ENCODE measurements at places on chromosomes 11 and 22.

DNA sequence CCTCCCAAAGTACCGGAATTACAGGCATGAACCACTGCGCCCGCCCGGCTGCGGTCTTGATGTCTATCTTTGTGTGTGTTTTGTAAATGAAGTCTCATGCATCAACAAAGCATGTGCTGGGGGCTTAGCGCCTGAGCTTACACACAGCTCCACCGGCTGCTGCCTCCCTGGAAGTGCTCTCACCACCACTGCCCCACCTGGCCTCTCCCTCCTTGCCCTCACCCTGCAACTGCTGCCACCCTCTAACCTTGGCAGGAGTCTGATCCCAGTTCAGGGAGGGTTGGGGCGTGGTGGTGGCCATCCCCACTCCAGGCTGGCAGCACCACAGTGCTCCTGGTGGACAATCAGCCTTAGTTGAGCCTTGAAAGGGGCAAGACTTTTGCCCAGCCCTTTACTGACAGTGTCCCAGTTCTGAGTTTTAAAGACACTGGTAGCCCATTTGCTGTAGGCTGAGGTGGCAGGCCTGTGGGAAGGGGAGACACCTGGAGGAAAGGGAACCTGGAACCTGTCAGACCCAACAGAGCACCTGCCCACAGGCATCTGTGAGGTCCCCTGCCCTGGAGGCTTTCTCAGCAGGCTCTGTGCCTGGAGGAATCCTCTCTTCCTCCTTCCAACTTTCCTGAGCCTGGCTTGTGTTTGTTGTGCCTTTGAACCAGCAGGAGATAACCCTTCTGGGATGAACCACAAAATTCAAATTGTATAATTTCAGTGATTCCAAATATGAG is 42.4 kb upstream of the WEE1 start:
- DNase-seq, result no peak

- DNase-seq, result no peak
These were observed 51.5 kb upstream of the PHOX2A start for GRCh38 chr11:72295471-72295870.

DNA sequence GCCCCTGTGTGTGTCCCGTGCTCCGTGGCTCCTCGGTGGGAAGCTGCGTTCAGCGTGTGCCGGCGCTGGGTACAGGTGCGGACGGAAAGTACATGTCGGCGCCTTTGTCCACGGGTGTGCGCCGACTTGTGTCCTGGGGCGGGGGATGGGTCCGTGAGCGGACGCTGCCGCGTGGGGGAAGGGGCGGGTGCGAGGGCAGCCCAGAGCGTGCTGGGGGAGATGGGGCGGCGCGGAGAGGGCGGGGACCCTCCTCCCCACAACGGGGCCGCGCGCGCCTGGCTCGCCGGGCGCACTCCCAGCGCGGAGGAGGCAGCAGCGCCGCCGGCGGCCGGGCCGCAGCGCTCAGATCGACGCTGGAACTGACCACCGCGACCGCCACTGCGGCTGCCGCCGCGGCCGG is 33.6 kb upstream of the RELT start:
- DNase-seq, result no peak

- peak; percentile 36 for DNase-seq
These were observed 2.4 kb downstream of the TIMP3 start for GRCh38 chr22:32803738-32804435.

DNA sequence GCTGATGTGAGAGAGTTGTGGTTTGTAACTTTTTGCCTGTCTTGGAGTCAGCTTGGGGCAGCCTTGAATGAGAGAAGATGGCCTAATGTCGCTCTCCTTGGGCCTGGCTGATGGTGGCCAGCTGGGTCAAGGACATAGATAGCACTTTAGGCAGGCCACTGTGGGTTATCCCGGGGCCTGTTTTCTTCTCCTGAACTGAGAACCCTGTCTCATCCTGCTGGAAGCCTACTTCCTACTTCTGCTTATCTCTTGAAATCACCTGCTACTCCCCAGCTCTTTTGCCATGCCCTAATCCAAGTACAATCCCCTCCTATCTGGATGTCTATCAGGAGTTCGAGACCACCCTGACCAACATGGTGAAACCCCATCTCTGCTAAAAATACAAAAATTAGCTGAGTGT is 49.5 kb downstream of the OSBP2 start:
- no peak for DNase-seq

GRCh38 chr11:104645261-104646222 is 252.7 kb downstream of the CASP12 start:
- no peak for DNase-seq

DNA sequence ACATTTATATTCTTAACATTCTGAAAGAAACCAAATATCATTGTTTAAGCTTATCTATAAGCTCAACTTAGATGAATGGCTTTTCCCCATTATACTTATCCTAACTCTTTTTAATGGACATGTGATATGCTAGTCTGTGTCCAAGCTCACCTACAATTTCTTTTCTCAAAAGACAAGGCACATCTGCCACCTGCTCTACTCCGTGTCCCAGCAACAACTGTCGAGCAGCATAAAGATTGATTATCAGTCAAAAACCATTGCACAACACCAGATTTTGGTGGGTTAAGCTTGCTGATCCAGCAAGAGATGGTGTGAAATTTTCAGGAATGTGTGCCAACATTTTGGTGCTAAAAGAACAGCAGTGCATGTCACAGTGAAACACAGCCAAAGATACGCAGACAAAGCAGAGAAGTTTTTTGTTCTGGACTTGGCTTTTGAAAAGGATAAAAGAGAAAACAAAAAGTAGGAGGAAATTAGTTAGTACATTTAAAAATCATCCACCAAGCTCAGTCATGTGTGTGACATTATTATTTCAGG is 65.8 kb downstream of the DCDC1 start:
- no peak for DNase-seq

DNA sequence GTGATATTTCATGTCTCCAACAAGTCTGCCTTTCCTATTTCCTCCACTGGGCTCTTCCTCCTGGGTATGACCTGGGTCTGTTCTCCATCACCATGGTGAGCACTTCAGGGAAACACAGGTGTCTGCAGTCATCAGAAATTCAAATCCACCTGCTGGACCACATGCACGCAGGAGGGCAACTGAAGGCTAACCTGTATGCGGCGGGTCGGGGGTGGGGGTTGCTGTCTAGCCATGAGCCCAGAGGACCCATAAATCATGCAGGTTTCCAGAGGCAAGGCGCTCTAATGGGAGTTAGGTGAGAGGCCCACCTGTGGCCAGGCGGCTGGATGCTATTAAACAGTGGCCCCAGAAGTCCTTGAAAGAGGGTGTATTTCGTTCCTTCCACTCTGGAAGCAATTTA is 11.1 kb upstream of the PAMR1 start:
- no peak for DNase-seq

GRCh38 chr11:95450547-95451123 is 219.6 kb upstream of the SESN3 start:
- no peak for DNase-seq

DNA sequence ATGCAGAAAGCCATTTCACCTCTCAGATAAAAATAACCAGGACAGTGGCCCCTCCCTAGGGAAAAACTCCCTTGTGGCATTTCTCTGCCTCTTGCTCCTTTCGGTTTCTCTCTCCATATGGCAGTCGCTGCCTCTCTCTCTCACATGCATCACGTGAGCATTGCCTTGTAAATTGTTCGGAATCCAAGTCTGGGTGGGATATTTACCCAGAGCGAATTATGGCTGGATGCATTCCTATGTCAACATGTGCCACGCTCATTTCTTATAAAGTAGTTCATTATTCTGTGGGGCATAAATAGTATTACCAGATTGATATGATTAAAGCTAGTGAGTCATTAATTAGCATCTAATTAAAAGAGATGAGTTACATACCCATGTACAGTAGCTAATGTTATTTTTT is 392.9 kb downstream of the INSC start:
- peak; percentile 55 for DNase-seq

- DNase-seq, result peak; percentile 63
These were observed 21.9 kb upstream of the NFRKB start for GRCh38 chr11:129917231-129917630.

GRCh38 chr11:67731583-67731982 is 57.2 kb upstream of the ALDH3B2 start:
- DNase-seq, result no peak

GRCh38 chr11:108135845-108136544 is 14.6 kb downstream of the ACAT1 start:
- no peak for DNase-seq

GRCh38 chr11:94700622-94701021 is 67.5 kb upstream of the AMOTL1 start:
- no peak for DNase-seq
